ENCODE measurements at places on chromosomes 7 and 10.

DNA sequence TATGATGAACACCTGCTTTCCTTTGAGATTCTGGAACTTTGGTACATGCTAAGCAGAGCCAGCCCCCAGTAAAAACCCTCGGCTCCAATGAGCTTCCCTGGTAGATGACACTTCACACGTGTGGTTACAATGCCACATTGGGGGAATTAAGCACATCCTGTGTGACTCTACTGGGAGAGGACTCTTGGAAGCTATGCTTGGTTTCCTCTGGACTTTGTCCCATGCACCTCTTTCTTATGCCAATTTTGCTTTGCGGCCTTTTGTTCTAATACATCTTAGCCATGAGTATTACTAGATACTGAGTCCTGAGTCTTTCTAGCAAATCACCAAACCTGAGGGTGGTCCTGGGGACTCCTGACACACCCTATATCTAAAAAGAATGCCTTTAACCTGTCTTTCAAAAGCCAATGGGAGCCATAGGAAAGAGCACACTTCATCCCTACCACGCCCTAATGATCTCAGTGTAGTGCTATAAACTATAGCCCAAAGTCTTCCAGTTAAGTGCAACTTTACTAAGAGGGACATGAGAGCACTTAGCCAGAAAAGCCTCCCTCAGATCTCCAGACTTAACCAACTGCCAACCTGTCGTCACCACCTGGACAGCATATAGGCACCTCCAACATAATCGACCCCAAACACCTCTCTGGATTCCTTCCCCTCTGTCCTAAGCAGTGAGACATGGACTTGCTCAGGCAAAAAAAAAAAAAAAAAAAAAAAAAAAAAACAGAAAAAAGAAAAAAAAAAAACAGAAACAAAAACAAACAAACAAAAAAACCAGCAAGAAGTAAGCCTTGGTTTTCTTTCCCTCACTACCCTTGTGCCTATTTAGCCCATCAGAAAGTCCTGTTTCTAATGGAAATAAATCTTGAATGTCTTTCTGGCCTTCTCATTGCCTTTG lies 37.4 kb downstream of the CCDC6 start:
- DNase-seq = no peak

DNA sequence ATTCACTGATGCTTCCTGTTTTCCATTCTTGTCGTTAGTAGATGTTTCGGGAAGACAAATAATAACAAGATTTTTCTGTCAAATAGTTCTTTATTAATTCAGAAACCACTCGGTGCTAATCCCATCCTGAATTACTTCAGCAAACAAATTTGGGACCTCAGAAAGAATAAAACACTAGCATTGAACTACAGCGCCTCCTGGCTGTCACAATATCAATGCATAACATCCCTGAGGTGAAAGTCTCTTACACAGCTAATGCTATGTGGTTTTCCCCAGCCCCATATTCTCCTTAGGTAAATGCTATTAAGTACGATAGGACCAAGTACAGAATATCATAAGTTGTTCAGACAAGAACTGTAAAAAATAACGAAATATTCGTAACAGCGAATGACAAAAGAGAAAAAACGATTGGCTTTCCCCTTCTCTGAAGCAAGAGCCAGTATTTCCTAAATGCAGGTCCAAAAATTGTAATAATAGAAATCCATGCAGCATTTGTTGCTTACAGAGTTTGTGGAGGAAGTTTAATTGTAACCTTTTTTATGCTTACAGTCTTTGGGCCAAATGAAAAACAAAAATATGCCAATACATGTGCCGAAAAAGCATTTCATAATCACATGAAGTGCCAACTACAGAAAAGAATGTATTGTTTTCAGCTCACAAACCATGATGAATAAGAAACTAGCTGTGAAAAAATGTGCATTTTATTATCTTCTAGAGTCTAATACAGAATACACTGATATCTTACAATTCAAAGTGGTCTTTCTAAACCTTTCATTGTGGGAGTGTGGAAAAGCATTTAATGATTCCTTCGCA lies 47.3 kb downstream of the MYPN start:
- peak; percentile 47 for DNase-seq

DNA sequence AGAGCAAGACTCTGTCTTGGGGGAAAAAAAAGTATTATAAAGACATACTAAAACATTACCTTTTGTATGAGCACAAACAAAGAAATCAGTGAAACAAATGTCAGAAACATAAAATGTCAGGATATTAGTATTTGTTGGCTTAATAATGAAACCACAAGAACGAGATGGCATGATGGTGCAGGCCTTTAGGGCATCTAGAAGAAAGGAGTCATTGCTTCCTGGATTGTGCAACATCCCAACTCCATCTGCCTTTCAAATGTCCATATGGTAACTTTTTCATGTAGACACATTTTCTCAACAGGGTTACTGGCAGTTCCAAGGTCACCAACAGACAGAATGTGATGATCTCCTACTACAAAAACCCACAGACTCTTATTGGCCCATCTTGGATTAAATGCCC lies 96.6 kb downstream of the ZNF248 start:
- no peak for DNase-seq

DNA sequence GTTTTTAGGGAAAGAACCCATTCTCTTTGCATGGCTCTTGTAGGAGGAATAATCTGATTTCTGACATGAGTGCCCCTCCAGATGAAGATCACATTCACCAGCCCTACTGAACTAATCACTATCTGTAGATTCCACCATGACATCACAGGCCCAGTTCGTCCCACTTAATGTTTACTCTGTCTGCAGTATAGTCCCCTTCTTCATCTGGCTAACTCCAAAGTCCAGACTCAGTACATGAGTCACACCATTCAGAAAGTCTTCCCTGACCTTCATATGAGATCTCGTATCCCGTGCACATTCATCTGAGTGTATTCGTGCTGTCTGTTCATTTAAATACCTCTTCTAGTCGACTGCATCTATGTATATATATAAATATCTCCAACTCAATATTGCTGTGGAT lies 366.5 kb upstream of the AKR1E2 start:
- no peak for DNase-seq

- no peak for DNase-seq
Measured at GRCh38 chr10:21393931-21394330, 131.6 kb downstream of the SKIDA1 start.

DNA sequence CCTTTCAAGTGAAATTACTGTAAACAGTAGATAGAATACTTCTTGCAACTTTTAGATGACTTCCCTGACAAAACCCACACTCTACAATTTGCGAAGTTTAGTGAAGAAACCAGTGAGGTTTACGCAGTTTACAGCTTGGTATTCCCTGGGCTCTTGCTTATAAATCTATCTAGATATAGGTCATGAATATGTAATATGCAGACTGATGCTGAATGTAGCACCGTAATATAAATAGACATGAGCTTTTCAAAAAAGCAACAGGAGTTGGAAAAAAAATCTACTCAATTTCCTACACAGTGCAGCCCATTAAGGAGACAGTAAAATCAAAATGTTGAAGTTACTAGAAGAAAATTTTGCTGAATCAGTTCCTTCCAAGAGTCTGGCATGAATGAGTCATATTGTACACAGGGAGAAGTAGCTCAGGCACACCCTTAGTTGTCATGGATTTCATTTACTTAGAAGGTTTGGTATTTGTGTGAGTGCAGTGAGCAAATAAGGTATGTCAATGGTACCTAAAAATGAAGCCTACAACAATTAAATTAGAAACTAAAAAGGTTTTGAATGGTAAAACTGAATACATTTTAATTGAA lies 67.7 kb upstream of the NEUROD6 start:
- DNase-seq = no peak

DNA sequence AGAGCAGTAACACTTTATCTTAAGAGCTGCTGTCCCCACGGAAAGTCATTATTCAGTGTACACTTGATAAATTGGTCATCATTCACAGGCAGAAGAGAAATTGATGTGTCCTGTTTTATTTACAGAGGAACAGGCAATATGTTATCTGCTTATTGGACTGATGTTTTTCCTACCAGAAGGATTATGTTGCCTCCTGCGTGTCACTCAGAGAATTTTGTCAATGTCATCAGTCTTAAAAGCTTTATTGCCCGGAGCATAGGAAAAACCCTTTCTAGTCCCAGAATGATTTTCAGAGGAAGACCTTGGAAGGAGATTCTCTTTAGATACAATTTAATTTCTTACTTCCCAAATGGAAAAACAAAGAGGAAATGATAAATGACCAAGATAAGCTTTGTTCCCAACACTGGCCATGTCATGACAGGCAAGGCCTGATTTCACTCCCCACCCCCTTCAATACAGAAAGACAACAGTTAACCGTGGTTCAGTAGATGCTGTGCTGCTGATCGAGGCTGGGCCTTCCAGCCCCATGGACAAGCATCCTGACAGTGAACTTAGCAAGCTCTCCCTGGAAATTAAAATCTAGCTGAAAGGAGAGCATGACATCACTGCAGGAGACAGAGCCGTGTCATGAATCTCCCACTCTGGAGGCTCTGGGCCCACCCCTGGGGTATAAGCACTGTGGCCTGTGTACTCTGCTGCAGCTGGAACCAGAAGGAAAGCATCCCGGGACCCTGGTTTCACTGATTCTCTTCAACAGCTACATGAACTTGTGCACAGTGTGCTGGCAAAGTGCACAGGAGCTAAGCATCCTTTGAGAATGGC lies 118.8 kb upstream of the LYZL2 start:
- no peak for DNase-seq

DNA sequence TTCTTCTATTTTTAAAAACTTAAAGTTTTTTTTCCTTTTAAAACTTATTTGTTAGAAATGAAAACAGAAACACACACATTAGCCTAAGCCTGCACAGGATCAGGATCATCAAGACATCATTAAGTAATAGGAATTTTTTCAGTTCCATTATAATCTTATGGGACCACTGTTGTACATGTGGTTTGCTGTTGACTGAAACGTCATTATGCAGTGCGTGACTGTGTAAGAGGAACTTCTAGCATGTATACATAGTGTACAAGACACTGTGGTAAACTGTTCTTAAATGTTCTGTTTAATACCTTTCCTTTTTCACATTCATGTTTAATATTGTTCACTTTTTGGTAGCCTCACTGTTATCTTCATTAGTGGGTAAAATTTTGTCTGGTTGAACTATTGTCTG lies 12.1 kb downstream of the ENTPD7 start:
- no peak for DNase-seq

- no peak for DNase-seq
Measured at GRCh38 chr10:29353305-29353704, 64.4 kb downstream of the LYZL1 start.

- DNase-seq = no peak
Measured at GRCh38 chr7:27122077-27122910, 8.3 kb downstream of the HOXA4 start.

DNA sequence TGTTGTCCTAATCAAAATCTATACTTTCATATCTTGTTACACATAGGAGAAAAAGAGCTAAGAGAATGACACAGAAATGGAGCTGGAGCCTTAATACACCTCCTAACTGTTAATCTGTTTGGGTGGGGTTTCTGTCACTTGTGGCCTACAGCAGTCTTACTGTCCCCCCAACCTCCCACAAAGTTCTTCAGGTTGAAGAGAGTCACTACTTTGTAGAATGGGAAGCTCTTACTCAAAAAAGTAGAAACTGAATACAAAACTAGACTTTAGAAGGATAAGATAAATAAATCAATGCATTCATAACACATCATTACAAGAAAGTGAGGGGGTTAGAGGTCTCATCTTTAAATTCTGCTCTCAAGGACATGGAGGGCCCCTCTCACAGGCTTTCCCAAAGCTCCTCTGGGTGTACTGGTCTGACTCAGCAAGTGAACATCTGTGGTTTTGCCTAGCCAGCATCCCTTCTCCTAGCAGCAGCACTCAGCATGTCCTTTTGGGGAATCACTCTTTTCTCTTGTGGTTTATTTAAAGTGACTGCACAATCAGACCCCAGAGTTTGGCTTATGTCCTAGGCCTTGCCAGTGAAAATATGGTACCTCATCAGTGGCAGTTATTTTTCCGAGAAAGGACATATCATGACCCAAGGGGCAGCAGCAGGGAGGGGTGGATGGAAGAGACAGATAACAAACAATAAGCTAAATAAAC lies 2.0 kb upstream of the BLVRA start:
- no peak for DNase-seq

GRCh38 chr10:86387178-86387794 lies 20.7 kb upstream of the GRID1 start:
- DNase-seq = no peak

- no peak for DNase-seq
Measured at GRCh38 chr10:44786286-44786850, 124.8 kb upstream of the TMEM72 start.

DNA sequence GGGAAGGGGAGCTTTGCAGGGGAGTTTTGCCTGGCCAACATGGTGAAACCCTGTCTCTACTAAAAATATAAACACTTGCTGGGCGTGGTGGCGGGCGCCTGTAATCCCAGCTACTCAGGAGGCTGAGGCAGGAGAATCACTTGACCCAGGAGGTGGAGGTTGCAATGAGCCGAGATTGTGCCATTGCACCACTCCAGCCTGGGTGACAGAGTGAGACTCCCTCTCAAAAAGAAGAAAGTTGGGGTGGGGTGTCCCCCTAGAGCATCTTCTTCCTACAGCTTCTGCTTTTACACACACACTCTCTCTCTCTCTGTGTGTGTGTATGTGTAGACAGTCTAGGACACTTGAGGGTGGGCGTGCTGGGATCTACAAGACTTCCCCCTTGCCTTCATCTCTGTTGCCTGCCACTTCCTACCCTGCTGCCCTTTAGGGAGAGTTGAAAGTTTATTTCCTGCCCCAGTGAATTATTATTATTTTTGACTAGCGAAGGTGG lies 21.7 kb downstream of the PLAU start:
- no peak for DNase-seq

GRCh38 chr7:131802195-131802864 lies 245.9 kb upstream of the PODXL start:
- no peak for DNase-seq

- DNase-seq = no peak
Measured at GRCh38 chr7:158529181-158530096, 58.2 kb downstream of the PTPRN2 start.

GRCh38 chr7:140205600-140205999 lies 28.8 kb upstream of the KDM7A start:
- DNase-seq = no peak

DNA sequence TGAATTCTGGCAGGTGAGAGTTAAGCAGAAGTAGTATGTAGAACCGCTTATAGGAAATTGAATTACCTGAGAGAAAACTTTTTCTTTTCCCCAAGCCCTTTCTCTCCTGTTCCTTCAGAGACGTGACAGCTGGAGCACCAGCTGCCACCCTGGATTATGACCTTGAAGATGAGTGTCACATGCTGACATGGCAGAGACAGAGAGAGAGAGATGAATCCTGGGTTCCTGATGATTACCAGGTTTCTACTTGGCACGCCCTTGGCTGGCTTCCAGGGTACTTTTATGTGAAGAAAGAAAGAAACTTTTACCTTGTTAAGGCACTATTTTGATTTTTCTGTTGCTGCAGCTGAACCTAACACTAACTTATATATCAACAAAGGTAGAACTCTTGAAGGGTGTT lies 99.9 kb downstream of the GPR26 start:
- no peak for DNase-seq

All from stimulated activated CD4-positive, alpha-beta T cell treated with anti-CD3 and anti-CD28 coated beads, Interleukin-1b, Interleukin-23, amount 100 ng/mL, for 4 hours (primary cell).